ENCODE measurements at places on chromosomes 16 and 17.

DNA sequence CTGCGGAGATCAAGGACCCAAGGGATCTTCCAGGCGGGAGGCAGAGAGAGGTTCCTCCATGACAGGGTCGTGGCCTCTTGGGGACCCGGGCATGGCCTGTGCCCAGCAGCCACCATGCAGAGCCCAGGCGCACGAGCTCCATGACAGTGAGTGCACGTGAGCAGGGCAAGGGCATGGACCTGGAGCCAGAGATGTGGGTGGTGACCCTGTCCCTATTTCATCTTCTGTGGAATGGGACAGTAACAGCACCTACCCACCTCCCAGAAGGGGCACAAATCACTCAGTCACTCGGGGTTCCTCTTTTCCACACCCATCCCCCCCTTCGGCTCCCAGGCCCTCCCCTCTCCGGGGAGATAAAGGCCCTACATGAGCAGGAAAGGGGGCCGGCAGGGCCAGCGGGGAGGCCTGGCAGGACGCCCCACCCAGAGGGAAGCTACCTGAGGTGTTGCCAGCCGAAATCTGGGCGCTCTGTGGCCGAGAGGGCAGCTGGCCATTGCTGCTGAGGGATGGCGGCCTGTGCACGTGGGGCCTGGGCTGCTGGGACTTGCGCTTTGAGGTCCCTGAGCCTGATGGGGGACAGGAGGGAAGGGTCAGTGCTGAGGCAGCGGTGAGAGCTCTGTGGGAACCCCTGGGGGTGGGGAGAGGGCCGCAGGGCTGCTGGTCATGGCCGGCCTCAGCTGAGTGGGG, 10.4 kb downstream of the UBALD2 start:
- no peak for DNase-seq

GRCh38 chr16:66082424-66082823, 284.1 kb upstream of the CDH5 start:
- DNase-seq: no peak

- DNase-seq: no peak
Measured at GRCh38 chr17:74011966-74012365, 191.5 kb upstream of the RPL38 start.

- no peak for DNase-seq
Measured at GRCh38 chr16:8867216-8867931, 1.4 kb downstream of the CARHSP1 start.

DNA sequence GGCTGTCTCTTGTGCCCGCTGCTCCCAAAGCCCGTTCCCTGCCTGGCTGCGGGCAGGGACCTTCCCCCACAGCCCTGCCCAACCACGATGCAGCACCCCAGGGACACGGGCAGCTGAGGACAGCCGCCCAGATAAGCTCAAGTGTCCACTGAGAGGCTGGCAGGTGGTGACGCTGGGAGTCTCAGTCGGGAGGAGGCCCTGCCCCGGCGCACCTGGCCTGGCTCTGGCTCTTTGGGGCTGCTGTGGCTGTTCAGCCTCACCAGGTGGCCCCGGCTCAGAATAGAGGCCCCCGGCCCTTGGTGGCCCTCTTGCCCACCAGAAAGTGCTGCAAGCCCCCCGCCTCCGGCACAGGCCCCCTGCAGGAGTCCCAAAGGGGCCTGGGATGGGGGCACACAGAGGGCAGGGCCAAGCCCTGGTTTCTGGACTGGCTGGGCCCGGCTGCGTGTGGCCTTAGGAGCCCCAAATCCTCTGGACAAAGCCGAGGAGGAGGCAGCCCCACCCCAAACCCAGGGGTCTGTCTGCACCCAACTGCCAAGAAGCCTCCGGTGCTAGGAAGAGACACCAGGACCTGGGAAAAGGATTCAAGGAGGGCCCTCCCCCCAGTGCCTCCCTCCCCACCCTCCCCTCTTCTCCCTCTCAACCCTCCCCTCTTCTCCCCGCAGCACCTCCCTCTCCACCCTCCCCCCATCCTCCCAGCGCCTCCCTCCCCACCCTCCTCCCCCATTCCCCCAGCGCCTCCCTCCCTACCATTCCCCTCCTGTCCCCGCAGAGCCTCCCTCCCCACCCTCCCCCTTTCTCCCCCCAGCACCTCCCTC, 5.3 kb downstream of the NTHL1 start:
- DNase-seq: no peak

DNA sequence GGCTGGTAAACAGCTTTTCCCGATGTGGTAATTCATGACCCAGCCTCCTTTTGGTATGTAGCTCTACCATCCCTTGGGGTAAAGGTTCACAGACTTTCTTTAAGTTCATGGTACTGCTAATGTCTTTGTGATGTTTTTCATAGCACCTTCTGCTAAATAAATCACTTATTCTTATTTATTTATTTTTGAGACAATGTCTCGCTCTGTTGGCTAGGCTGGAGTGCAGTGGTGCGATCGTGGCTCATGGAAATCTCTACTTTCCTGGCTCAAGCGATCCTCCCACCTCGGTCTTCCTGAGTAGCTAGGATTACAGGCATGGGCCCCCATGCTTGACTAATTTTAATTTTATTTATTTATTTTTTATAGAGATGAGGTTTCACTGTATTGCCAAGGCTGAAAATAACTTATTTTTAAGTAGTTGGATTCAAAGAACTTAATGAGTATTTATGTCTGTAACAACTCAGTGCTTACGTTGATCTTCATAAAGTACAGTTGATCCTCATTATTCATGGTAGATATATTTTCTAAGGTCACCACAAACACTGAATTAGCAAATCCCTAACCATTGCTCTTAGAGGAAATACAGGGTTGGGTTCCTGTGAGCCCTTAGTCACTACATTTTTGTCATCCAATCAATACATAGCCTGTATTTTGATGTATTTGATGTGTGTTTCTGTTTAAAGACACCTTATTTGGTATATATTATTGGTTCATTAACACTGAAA, 97.1 kb downstream of the SHISA9 start:
- no peak for DNase-seq

- DNase-seq: no peak
Measured at GRCh38 chr17:77045441-77046041, 95.2 kb upstream of the SEC14L1 start.

GRCh38 chr16:83231729-83232128, 576.0 kb upstream of the HSBP1 start:
- no peak for DNase-seq

GRCh38 chr17:79413611-79414010, 197.2 kb downstream of the RBFOX3 start:
- DNase-seq: no peak

DNA sequence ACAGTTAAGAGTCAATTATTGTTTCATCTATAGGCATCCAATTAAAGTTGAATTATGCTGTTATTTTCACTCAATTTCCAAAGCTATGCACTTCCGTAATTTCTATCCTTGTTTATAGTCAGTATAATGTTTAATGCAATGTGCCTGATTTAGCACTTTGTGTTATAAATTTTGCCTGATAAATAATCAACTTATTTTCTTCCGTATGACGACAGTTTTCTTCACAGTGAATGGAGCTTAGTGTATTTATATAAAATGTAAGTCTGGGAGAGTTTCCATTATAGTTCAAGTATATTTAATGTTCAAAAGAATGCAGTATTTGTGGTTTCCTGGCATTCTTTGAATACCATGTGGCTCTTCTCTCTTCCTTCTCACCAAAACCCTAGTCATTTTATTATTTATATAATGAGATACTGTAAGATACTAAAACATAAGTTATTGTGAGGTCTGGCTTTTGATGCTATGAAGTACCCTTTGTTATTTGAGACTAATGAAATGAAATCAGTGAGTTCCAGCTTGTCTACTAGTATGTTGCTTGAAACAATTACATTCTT, 240.6 kb downstream of the PRKCA start:
- no peak for DNase-seq

DNA sequence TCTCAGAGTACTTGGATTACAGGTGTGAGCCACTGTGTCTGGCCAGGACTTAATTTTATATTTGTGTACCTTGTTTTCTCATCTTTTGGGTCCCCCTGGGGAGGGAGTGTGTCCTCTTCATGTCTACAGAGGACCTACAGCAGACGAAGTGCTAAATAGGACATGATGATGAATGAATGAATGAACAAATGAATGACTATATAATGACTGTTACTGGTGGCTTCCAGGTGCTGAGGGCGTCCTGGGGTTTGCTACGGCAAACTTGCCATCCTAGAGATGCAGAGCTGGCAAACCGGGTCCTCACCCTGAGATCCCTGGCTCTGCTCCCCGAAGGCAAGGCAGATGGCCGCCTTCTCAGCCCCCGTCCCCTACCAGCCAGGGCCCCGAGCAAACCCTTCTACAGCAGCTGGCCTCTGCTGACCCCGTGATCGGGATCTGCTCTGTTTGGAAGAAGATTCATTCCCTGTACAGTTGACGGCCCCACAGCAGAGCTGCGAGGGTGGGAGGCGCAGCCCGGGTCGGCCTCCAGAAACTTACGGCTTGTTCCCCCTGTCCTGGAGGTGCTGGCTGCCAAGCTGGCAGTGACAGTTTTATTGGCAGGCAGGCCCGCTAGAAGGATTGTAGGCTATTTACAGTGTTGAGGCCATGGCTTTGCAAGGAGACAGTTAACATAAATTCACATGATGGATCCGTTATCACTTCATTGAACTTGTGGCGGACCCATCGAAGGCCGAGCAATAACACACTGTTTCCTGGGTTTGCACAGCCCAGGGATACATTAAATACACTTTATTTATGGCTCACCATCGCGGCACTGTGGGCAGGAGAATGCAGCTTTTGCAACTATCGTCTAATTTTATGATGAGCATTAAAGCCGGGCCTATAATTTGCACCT, 197.7 kb upstream of the GSE1 start:
- no peak for DNase-seq

GRCh38 chr17:1495265-1495989, 2.9 kb upstream of the MYO1C start:
- DNase-seq: no peak

DNA sequence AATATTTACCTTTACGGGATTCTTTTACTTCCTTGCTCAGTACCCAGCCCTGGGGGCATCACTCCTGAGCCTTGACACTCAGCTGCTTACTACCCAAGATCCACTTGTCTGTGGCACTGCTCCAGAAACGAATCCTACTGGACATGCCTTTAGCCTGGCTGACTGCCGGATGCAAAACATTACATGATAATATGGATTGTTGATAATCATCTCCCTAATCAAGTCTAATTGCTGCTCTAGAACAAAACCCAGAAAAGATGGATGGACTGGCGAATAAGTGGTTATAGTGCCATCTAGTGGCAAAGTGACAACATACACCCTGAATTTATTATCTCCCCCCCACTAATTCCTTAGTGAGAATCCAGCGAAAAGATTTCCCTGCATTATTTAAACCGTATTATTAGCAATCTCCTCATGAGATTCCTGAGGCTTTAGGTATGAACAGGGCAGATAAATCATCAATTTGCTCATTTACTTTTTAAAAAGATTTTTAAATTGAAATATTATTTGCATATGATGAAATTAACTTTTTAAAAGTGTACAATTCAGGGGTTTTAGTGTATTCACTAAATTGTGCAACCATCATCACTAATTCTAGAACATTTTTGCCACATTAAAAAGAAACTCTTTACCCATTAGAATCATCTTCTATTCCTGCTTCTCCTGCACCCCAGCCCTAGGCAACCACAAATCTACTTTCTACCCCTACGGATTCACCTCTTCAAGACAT, 61.6 kb downstream of the RGS9 start:
- DNase-seq: no peak

GRCh38 chr16:51431517-51432241, 280.6 kb upstream of the SALL1 start:
- DNase-seq: no peak
